Renal cortex interstitium (tissue), 15 donors: ENCODE measurements at places on chromosomes 1 and 21.

- DNase-seq, result no peak
Measured at GRCh38 chr1:199310708-199311107, 671.9 kb downstream of the PTPRC start.

- DNase-seq, result no peak
Measured at GRCh38 chr1:192730198-192730597, 78.6 kb upstream of the RGS2 start.

GRCh38 chr21:15449556-15449955 is 280.2 kb upstream of the USP25 start:
- no peak for DNase-seq

DNA sequence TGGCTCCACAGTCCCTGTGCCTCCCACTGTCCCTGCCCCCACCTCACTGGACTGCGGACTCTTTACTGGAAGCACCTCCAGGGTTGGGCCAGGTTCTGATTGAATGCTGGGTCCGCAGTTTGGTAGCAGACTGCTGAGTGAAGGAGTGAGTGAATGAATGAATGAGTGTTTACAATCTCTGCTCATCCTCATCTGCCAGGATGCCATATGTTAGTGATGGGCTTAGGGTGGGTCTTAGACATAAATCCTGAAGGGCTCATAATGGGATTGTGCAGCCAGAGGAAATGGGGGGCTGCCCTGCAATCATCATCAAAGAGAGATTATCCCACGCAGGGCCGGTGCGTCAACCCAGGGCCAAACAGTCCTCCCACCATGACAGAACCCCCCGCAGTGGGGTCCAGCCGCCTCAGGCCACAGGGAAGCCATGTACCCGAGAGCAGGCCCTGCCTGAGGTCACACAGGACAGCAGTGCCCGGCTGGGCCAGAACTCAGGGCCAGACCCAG is 26.1 kb downstream of the SLC1A7 start:
- no peak for DNase-seq

DNA sequence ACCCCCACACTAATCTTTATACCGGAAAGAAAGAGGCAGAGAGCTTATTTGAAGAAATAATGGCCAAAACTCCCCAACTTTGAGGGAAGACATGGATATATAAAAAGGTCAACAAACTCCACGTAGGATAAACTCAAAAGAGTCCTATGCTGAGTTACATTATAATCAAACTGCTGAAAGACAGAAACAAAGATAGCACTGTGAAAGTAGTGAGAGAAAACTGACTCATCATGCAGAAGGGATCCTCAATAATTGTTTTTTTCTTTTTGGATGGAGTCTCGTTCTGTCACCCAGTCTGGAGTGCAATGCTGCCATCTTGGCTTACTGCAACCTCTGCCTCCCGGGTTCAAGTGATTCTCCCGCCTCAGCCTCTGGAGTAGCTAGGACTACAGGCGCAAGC is 48.5 kb upstream of the TTC39A start:
- no peak for DNase-seq

DNA sequence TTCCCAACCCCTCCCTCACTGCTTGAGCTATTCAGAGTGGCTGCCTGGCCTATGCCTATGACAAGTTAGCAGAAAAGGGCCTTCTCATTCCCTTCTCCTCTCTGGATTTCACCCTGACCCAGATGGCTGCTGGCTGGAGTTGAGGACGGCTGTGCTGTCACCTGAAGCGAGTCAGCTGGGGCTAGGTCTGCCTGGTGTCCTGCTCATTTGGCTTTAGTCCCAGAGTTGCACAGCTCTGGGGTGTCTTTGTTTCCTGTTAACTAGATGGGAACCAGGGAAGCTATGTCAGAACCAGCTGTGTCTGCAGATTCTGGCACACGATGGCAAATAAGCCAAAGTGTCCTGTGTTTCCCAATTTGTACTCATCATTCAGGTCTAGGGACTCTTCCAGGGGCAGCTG is 52.9 kb downstream of the CNIH3 start:
- DNase-seq, result no peak

DNA sequence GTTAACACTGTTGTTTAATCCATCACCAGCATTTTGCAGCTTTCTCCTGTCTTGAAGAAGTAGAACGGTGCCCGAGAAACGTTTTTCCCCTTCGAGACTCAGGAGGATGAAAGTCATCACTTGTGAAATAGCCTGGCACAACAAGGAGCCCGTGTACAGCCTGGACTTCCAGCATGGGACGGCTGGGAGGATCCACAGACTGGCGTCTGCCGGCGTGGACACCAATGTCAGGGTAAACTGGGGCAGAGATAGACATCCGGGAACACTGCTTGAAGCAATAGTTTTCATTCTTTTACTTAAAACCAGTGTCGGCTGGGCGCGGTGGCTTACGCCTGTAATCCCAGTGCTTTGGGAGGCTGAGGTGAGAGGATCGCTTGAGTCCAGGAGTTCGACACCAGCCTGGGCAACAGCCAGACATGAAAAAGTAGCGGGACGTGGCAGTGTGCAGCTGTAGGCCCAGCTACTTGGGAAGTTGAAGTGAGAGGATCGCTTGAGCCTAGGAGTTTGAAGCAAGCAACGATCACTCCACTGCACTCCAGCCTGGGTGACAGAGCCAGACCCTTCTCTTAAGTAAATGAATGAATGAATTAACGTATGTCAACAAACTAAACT is 945 bp downstream of the CHAF1B start:
- DNase-seq, result no peak

- DNase-seq, result no peak
Measured at GRCh38 chr1:221712198-221712684, 29.6 kb downstream of the DUSP10 start.

- no peak for DNase-seq
Measured at GRCh38 chr1:183454377-183454776, 17.9 kb upstream of the SMG7 start.

DNA sequence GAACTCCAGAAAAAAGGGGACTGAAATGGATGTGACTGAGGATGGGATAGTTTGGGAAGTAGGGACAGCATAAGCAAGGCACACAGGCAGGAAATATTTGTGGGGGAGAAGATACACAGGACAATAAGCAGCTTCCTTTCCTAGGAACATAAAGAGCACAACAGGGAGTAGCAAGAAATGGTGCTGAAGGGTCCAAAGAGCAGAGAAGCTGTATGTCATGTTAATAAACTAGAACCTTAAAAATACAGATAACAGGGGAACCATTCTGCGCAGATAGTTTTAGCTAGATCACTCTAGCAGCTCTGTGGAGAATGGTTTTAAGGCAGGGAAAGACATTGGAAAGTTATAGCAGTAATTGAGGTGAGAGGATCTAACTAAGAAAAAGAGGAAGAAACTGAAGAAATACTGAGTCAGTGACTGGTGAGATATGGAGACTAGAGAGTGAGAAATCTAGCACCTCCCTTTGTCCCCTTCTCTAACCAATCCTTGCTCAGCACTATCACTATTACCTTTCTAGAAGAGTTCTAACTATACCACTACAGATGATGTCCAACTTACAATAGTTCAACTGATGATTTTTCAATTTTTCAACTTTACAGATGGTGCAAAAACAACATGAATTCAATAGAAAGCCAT is 95.0 kb downstream of the CDC42BPA start:
- no peak for DNase-seq

GRCh38 chr1:185315445-185316071 is 1.5 kb downstream of the IVNS1ABP start:
- no peak for DNase-seq

DNA sequence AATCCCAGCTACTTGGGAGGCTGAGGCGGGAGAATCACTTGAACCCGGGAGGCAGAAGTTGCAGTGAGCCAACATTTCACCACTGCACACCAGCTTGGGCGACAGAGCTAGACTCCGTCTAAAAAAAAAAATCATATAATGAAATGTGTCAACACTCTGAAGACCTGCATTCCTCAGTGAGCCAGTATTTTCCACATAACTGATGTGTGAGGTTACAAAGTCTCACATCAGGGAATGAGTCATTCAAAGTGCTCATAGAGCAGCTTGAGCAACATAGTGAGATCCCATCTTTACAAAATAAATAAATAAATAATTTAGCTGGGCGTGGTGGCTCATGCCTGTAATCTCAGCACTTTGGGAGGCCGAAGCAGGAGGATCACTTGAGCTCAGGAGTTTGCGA is 65.5 kb downstream of the CASZ1 start:
- DNase-seq, result no peak

GRCh38 chr1:29682171-29682918 is 446.0 kb downstream of the PTPRU start:
- no peak for DNase-seq

DNA sequence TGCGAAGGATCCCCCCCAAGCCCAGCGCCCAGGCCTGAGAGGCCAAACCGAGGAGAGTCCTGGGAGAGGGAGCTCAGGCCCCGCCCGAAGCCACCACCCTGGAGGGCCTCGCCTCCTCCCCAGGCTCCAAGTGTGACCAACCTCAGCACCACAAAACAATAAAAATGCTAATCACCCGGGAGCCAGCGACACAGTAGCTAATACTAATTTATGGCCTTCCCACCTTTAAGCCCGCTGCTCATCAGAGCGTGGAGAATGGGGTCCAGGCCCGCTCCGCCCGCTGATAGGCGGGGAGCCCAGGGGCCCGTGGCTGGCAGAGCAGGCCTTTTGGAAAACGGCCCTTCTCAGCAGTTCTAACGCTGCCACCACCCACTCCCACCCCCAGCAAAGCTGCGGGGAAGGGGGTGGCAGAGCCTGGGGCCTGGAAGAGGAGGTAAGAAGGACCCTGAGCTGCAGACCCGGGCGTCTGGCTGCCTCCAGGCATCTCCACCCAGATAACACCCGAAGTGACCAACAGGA is 20.4 kb upstream of the TAS1R2 start:
- DNase-seq, result peak; percentile 63
